ENCODE measurements at places on chromosomes 5 and 9.
A peak's percentile ranks its signal among the peaks of the same experiment; 100 is the strongest.

DNA sequence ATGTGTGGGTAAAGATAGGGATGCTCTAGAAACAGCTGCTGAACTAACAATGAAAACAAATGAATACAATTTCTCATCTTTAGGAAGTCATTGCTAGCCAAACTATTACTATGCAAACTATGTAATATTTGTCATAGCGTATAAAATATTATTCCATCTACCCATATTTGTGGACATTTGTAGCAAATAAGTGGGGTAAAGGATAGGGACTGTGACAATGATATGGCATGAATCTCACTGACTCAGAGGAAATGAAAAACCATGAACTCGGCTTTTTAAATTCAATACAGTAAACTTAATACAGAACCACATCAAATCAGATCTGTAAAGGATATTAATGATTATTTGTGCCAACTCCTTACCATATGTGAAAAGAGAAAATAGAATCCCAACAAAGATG lies 16.7 kb upstream of the TAS2R1 start:
- no peak for DNase-seq

- no peak for DNase-seq
Observed at GRCh38 chr9:116668970-116669695, 18.0 kb upstream of the TRIM32 start.

DNA sequence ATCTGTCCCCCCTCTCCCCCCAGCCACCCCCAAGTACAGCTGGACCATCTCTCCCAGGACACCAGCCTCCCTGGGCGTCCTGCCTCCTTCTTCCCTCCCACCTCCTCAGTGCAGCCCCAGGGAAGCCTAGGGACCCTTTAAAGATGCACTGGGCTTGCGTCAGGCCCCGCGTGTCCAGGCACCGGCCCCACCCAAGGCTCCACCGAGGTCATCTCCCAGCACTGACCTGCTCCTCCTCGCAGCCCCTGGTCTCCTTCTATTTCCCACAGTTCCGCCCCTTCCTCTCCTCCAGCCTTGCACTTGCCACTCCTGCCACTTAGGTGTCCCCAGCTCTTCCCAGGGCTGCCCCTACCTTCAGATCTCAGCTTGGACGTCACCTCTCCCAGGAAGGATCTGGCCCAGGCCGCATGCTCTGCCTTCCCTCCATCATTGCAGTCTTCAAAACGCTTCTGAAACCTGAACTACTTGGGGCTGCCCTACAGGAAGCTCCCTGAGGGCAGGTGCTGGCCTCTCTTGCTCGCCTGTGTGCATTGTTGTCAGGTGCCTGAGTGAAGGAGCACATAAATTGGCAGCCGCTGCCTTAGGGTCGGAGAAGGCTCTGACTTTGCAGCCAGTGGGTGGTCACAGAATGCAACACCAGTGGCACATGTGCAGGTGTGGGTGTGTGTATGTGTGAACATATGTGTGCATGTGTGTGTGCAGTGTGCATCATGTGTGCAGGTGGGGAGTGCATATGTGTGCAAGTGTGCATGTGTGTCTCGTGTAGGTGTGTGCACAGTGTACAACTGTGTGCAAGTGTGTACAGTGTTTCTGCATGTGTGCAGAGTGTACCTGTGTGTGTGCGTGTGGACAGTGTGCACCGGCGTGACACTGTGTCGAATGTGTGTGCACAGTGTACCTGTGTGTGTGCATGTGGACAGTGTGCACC lies 152.9 kb downstream of the C9orf50 start:
- no peak for DNase-seq

GRCh38 chr9:115416299-115416698 lies 298.3 kb upstream of the TNC start:
- no peak for DNase-seq

- DNase-seq, result no peak
Observed at GRCh38 chr9:129720181-129720864, 32.5 kb downstream of the PTGES start.

DNA sequence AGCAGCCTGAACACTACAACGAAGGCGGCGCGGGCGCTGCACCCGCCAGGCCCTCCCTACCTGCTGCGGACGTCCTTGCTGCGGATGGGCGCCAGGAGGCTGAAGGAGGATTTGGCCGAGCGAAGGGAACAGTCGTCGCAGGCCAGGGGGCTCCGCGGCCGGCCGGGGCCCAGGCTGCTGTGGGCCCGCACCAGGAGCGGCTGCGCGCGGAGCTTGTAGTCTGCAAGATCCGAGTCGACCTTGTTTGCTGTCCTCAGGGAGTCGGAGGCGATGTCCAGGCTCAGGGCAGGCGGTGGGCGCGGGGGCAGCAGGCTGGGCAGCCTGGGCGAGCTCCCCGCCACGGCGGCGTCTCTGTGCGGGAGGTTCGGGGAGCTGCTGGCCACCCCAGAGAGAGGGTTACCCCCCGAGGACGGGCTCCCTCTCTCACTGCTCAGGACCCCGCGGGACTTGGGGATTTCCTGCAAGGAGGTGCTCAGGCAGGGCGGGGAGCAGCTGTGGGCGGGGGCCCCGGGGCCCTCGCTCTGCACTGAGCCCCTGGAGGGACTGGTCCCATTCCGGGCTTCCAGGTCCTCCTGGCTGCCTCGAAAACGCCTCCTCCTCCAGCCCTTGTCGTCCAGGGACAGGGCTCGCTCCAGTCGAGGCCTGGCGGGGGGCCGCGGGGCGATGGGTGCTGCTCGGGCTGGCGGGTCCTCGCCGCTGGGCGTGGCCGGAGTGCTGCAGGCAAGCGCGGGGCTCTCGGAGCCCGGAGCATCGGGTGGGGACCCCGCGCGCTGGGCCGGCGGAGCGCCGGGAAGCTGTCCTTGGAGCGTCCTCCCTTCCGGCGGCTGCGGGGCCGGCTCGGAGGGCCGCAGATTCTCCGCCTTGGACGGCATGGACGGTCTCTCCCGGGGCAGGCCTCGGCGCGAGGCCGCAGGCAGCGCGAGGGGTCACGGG lies 831 bp downstream of the INPP5E start:
- peak; percentile 77 for DNase-seq

- DNase-seq, result no peak
Observed at GRCh38 chr9:127570533-127571111, 41.5 kb upstream of the STXBP1 start.

- DNase-seq, result no peak
Observed at GRCh38 chr9:131403493-131403773, 9.5 kb downstream of the PRRC2B start.

DNA sequence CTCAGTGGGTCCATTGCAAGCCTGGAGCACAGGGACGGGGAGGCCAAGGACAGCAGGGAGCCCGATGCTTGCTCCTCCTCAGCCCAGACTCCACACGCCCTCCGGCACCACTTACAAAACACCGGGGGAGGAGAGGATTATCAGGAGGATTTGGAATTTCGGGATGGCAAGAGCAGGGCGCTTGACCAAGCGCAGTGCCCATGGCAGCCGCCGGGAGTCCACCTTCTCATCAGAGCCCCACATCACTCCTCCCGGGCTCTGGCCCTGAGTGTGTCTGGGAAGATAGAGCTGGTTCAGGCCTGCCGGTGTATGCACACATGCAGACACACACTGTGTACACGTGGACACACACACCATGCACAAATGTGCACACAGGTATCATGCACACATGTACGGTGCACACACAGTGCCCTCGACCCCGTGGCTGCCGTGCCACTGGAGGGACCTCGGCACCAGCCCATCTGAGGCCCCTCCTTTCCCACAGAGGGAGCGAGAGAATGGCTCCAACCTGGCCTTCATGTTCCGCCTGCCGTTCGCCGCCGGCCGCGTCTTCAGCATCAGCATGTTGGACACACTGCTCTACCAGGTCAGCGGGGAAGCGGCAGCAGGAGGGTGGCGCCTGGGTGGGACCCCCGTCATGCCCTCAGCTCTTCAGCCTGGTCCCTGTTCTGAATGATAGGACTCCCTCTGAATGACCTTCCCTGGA lies 81.7 kb downstream of the KCNT1 start:
- DNase-seq, result no peak

DNA sequence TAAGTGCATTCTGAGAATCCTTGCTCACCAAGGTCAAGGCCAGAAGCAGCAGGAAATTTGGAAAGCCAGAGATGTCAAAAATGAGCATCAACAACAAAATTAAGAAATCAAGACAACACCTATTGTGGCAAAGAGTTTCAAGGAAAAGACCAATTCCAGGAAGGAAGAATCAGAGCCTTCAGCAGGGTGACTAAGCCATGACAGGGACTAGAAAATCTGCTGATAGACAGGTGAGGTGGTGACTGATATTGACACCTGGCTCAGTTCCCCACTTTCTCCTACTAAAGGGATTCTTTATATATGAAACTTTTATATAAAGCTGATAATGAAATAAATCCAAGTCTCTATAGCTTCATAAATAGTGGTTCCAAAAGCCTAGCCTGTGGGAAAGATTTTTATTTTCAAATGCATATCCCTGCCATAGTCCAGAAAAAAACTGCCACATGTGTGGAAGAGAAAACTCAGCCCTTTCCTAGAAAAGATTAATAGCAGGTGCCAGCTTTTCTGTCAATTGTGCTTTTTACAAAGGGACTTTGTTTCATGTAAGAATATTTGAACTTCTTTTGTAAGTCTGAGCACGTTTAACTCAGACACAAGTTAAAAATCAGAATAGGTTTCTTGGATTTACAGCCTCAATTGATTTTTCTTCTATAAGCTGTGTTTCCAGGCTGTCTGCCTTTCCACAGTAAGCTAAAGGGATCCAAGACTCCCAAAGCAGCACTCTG lies 81.1 kb upstream of the GRAMD2B start:
- DNase-seq, result no peak

- no peak for DNase-seq
Observed at GRCh38 chr9:129867136-129868022, 32.1 kb downstream of the USP20 start.

- no peak for DNase-seq
Observed at GRCh38 chr5:1785062-1785461, 14.6 kb downstream of the MRPL36 start.

- DNase-seq, result no peak
Observed at GRCh38 chr5:32600054-32600622, 14.8 kb downstream of the SUB1 start.

DNA sequence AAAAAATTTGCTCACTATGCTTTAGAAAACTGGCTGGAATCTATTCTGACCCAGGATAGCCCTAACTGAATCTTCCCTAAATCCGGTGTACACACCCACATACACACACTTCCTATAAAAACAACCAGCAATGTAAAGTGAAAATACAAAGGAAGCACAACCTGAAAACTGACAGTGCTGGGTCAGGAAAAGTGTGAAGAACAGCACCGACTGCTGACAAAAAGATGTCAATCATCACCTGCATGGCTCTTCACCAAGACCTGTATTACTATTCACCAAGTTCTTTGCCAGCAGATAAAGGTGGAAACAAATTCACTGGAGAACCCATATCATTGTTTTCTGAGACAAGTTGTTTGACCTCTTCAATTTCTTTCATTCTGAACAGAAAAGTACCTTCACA lies 293.8 kb upstream of the GRAMD2B start:
- DNase-seq, result no peak

GRCh38 chr5:143782588-143783386 lies 29.2 kb upstream of the HMHB1 start:
- DNase-seq, result no peak

DNA sequence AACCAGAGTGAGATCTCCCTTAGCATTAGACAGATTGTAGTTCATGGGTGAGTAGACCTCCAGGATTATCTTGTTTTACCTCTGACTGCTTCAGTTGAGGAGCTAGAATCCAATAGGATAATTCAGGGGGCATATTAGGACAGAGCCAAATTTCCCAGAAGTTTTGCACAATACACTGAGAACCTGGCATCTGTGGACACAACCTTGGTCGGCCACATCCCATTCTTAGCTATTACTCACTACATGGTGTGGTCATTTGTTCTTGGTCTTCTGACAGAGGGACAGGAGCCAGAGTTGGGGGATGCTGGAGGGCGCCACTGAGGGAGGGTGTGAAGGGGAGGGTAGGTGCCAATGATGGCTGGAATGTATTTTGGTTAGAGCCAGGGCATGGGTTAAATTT lies 66.6 kb downstream of the NPR3 start:
- no peak for DNase-seq

GRCh38 chr5:109410389-109411148 lies 795 bp upstream of the PJA2 start:
- no peak for DNase-seq

GRCh38 chr5:89556215-89556913 lies 673.4 kb upstream of the MEF2C start:
- DNase-seq, result no peak

DNA sequence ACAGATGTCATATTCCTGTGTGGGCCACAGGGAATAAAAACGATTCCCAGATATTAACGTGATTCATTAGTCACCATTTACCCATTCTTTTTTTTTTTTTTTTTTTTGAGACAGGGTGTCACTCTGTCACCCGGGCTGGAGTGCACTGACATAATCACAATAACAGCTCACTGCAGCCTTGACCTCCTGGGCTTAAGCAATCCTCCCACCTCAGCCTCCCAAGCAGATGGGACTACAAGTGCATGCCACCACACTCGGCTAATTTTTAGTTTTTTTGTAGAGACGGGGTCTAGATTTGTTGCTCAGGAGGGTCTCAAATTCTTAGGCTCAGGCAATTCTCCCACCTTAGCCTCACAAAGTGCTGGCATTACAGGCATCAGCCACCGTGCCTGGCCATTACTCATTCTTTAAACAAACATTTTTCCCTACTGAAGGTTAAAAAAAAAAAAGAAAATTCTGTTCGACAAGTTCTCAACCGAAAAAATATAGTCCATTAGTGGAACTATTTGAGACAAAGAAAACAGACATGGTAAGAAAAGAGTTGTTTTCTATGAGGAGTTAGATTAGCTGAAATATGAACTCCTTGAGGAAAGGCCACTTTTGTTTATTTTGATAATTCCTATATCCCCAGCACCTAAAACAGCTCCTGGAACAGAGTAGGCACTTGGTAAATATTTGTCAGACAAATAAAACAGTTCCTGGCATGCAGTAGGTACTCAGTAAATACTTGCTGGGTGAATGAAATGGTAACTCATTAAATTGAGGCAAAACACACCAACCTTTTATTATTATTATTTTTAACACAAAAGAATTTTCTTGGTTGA lies 32.1 kb upstream of the PDCL start:
- DNase-seq, result no peak

- DNase-seq, result no peak
Observed at GRCh38 chr5:18202164-18202563, 567.9 kb downstream of the TAF11L14 start.

GRCh38 chr5:137453483-137454080 lies 45.5 kb downstream of the SPOCK1 start:
- DNase-seq, result no peak

- no peak for DNase-seq
Observed at GRCh38 chr9:31683116-31683515, 701.3 kb upstream of the ACO1 start.

All from GM12892 (cell line).